Upper lobe of right lung (tissue), 1 donor: ENCODE measurements at places on chromosomes 2 and 18. TPM values are rescaled to one million over a fixed set of nuclear protein-coding genes. Genes with fewer than 3 reads are reported as not detected.

Gene TUBA4B
- not detected for total RNA-seq

DNA sequence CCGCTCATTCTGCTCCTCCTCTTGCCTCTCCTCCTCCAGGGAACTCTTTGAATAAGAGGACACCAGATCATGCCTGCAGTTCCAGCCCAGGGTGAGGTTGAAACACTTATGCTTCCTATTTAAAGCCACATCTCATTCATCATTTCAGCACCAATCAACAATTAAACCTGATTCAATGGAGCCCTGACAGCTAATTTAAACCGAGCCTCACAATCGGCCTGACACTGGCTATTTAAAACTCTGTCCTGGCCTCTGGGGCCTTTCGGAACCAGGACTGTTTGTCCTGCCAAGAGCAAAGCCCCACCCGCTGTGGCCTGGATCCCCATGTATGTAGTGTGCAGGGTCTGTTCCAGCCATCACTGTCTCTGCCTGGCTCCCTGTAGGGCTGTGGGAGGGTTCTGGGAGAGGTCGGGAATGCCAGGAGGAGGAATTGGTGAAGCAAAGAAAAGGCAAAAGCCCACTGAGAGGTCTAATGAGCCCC, 97.4 kb downstream of the MCFD2 start:
- peak overlapping the region; percentile 63 for H3K27ac ChIP-seq
- H3K4me3 ChIP-seq: no peak overlapping the region
- peaks cover 47% of the 10 kb centered on the region for H3K4me1 ChIP-seq
- peak; percentile 70 for DNase-seq

GRCh38 chr2:86194751-86195054, 559 bp downstream of the IMMT start:
- H3K27me3 ChIP-seq: no peaks in the 10 kb centered on the region
- peaks cover 8% of the 10 kb centered on the region for H3K36me3 ChIP-seq
- DNase-seq: no peak
- H3K27ac ChIP-seq: peak overlapping the region; percentile 98
- peak overlapping the region; percentile 94 for H3K4me3 ChIP-seq

- H3K4me1 ChIP-seq: peaks cover 13% of the 10 kb centered on the region
- peaks cover 66% of the 10 kb centered on the region for H3K27me3 ChIP-seq
- DNase-seq: peak; percentile 40
- H3K36me3 ChIP-seq: no peaks in the 10 kb centered on the region
- no peak overlapping the region for H3K27ac ChIP-seq
Measured at GRCh38 chr2:218857371-218858137, 2.1 kb upstream of the WNT6 start.

GRCh38 chr18:7224198-7224597, 6.7 kb upstream of the LRRC30 start:
- no peaks in the 10 kb centered on the region for H3K27me3 ChIP-seq
- H3K4me1 ChIP-seq: no peaks in the 10 kb centered on the region
- H3K27ac ChIP-seq: no peak overlapping the region
- H3K36me3 ChIP-seq: no peaks in the 10 kb centered on the region
- DNase-seq: no peak
- no peak overlapping the region for H3K4me3 ChIP-seq

- H3K4me1 ChIP-seq: no peaks in the 10 kb centered on the region
- H3K4me3 ChIP-seq: no peak overlapping the region
- H3K36me3 ChIP-seq: no peaks in the 10 kb centered on the region
- H3K27me3 ChIP-seq: no peaks in the 10 kb centered on the region
- DNase-seq: no peak
Measured at GRCh38 chr2:10215393-10215935, 87.2 kb upstream of the HPCAL1 start.

DNA sequence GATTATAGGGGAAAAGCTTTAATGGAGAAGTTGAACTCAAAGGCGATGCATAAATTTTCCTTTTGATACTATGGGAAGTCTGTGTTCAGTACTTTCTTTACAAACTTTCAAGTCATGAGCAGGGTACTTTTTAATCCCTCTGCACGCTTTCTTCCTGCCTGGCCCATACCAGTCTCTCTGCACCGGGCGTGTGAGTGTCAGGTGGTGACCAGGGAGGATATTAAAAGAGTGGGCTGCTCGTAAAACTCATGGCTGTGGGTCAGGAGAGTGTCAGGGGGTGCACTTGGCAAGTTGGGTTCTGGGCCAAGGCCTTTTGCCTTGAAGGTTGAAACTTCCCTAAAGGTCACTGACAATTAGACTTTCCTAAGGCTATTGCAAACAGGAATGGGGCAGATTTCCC, 367.8 kb downstream of the GPD2 start:
- H3K27ac ChIP-seq: no peak overlapping the region
- DNase-seq: no peak
- H3K4me3 ChIP-seq: no peak overlapping the region

- no peaks in the 10 kb centered on the region for H3K27me3 ChIP-seq
- no peak for DNase-seq
- no peaks in the 10 kb centered on the region for H3K4me1 ChIP-seq
- H3K27ac ChIP-seq: no peak overlapping the region
- H3K36me3 ChIP-seq: no peaks in the 10 kb centered on the region
Measured at GRCh38 chr18:50786864-50787263, 33.0 kb downstream of the MRO start.

- DNase-seq: no peak
- no peak overlapping the region for H3K4me3 ChIP-seq
- no peaks in the 10 kb centered on the region for H3K4me1 ChIP-seq
- no peaks in the 10 kb centered on the region for H3K27me3 ChIP-seq
- H3K36me3 ChIP-seq: no peaks in the 10 kb centered on the region
Measured at GRCh38 chr2:54122939-54123338, 7.5 kb downstream of the ACYP2 start.

DNA sequence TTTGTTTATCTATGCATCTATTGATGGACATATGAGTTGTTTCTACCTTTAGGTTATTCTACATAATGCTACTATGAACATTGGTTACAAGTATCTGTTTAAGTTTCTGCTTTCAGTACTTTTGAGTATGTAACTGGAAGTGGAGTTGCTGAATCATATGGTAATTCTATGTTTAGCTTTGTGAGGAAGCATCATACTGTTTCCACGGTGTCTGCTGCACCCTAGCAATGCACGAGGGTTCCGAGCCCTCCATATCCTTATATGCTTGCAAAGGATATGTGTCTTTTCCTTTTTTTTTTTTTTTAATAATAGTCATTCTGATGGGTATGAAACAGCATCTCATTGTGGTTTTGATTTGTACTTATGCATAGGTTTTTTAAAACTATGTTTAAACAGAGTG, 83.7 kb downstream of the FMNL2 start:
- no peak for DNase-seq
- H3K36me3 ChIP-seq: no peaks in the 10 kb centered on the region
- no peak overlapping the region for H3K27ac ChIP-seq
- peaks cover 33% of the 10 kb centered on the region for H3K4me1 ChIP-seq

DNA sequence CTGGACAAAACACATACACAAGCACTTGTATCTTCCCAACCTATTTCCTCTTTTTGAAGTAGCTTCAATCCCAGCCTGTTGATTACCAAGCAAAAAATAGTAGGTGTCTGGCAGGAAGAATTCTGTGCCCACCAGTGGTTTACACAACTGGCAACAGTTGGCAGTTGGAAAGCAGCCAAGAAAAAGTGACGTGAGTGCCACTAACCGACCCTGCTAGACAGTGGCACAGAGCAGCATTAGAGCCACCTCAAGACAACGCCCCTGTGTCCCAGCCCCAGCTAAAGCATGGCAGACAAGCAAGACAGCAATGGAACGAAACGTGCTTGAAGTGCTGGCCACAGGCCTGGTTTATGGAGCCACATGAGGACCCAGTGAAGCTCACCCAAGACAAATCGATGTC, 379.6 kb downstream of the FBXO15 start:
- H3K36me3 ChIP-seq: no peaks in the 10 kb centered on the region
- no peak overlapping the region for H3K27ac ChIP-seq
- H3K4me3 ChIP-seq: no peak overlapping the region
- no peaks in the 10 kb centered on the region for H3K27me3 ChIP-seq
- DNase-seq: no peak

DNA sequence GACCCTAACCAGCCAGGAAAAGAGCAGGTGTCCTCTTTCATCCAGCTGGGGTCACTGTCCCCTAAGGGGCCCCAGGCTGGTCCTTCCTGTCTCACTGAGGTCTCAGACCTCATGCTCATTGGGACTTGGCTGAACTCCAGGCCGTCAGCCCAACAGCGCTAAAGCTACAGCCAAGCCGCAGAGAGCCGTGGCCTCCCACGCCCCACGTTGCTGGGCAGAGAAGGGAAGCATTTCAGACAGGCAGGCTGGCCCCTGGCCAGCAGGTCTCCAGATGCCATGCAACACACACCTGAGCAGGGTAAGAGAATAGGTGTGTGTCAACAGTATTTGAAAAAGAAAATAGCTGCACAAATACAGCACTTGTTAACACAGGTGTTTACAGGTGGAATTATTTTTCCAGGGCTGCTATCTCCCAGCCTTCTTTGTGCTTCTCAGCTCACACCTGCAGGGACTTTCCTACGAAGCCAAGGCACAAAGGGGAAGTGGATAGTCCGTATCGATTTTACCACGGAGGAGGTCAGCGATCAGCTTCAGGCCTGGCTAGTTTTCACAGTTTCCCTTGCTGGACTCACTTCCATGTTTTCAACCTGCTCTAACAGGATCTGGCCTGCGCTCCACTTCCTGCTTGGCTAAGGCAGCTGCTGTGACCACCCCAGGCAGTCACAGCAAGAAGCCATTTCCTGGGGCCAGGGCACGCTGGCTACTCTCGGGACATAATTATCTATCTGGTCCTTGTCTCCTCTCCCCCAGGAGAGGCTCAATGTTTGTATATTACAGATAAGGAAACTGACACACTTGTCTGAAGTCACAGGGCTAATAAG, 156.1 kb upstream of the ID2 start:
- no peak overlapping the region for H3K4me3 ChIP-seq
- peaks cover 19% of the 10 kb centered on the region for H3K4me1 ChIP-seq
- H3K36me3 ChIP-seq: no peaks in the 10 kb centered on the region
- no peaks in the 10 kb centered on the region for H3K27me3 ChIP-seq
- DNase-seq: peak; percentile 96
- peak overlapping the region; percentile 37 for H3K27ac ChIP-seq

GRCh38 chr2:231457101-231457500, 7.2 kb downstream of the NCL start:
- H3K4me1 ChIP-seq: peaks cover 14% of the 10 kb centered on the region
- no peak overlapping the region for H3K27ac ChIP-seq
- peaks cover 97% of the 10 kb centered on the region for H3K36me3 ChIP-seq
- H3K4me3 ChIP-seq: no peak overlapping the region

DNA sequence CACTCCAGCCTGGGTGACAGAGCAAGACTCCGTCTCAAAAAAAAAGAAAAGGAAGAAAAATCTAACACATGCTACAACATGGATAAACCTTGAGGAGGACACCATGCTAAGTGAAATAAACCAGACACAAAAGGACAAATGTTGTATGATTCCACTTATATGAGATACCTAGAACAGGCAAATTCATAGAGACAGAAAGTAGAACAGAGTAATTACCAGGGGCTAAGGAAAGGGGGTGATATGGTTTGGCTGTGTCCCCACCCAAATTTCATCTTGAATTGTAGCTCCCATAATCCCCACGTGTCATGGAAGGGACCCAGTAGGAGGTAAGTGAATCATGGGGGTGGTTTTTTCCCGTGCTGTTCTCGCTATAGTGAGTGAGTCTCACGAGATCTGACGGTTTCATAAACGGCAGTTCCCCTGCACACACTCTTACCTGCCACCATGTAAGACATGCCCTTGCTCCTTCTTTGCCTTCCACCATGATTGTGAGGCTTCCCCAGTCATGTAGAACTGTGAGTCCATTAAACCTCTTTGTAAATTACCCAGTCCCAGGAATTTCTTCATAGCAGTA, 91.4 kb upstream of the CABLES1 start:
- H3K4me1 ChIP-seq: no peaks in the 10 kb centered on the region
- H3K4me3 ChIP-seq: no peak overlapping the region
- no peak for DNase-seq

Gene EVX2
- total RNA-seq: not detected

DNA sequence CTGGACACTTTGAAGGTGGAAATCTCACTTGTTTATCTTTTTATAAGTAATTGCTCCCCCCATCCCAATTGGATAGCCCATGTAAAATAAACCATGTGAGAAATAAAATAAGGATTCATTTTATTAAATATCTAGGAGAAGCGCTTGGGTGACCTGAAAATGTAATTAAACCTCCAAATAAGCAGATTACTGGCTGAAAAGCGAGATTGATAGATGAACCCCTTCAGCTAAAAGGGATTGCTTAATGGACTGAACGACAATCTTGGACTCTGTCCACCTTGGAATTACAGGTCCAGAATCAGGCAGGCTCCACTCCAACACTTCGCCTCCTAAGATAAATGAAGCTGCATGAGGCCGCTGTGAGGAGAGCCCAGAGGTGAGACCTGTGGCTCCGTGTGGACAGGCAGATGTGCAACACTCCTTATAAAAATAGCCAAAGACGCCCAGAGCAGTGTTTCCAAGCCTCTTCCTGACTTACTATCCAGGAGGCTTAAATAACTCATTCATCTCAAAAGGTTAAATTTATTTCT, 441.5 kb downstream of the MTX2 start:
- H3K36me3 ChIP-seq: no peaks in the 10 kb centered on the region
- DNase-seq: no peak
- H3K4me3 ChIP-seq: no peak overlapping the region
- H3K27ac ChIP-seq: no peak overlapping the region
- no peaks in the 10 kb centered on the region for H3K27me3 ChIP-seq

Gene SPP2
- not detected for total RNA-seq

Gene POTEJ
- total RNA-seq: not detected

DNA sequence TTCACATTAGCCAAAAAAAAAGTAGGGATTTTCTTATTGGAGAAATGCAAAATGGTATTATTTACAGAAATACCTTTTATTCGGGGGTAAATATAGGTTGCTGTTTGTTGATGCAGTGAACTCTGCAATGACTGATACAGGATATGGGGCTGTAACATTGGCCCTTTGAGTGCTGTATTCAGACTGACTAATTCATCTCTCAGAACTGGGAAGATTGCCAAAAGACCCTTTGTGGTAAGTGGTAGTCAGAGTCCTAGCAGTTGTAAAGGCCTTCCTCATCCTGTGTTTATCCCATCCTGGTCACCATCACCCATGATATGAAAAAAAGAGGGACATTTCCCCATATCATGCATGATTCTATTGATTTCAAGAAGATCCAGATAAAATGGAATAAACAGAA, 14.0 kb upstream of the DCC start:
- no peak overlapping the region for H3K4me3 ChIP-seq
- no peaks in the 10 kb centered on the region for H3K4me1 ChIP-seq
- no peak for DNase-seq
- H3K27ac ChIP-seq: no peak overlapping the region
- no peaks in the 10 kb centered on the region for H3K27me3 ChIP-seq

DNA sequence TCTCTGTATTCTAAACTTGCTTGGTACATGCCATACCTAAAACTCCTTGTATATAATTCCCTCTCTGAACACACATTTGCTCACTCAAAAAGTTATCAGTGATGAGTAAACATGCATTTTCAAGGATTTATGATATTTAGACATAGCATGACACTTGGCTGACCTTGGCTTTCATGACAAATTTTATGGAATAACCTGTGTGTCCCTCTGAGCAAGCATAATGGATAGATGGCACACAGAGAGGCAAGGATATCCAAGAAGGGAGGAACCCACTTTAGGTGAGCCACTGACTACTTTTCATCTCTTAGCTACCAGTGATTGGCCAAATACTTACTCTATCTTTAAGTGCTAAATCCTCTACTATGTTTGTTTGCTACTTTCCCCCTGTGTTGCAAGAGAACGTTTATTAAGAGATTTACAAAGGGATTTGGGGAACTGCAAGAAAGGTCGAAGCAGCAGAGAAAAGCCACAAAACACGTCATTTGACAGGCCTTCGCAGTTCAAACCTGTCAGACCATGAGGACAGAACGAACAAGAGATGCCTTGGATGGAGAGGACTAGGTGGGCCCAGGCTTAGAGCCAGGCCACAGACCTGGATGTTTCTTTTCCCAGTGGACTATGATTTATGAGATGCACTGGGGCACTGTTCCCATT, 379.9 kb downstream of the NBAS start:
- peaks cover 2% of the 10 kb centered on the region for H3K36me3 ChIP-seq
- H3K27ac ChIP-seq: no peak overlapping the region
- no peaks in the 10 kb centered on the region for H3K4me1 ChIP-seq
- no peak for DNase-seq
- no peaks in the 10 kb centered on the region for H3K27me3 ChIP-seq

Gene HAAO
- 6.4 TPM for total RNA-seq
